SK-N-SH (cell line): ENCODE measurements at places on chromosomes 1 and 21.

DNA sequence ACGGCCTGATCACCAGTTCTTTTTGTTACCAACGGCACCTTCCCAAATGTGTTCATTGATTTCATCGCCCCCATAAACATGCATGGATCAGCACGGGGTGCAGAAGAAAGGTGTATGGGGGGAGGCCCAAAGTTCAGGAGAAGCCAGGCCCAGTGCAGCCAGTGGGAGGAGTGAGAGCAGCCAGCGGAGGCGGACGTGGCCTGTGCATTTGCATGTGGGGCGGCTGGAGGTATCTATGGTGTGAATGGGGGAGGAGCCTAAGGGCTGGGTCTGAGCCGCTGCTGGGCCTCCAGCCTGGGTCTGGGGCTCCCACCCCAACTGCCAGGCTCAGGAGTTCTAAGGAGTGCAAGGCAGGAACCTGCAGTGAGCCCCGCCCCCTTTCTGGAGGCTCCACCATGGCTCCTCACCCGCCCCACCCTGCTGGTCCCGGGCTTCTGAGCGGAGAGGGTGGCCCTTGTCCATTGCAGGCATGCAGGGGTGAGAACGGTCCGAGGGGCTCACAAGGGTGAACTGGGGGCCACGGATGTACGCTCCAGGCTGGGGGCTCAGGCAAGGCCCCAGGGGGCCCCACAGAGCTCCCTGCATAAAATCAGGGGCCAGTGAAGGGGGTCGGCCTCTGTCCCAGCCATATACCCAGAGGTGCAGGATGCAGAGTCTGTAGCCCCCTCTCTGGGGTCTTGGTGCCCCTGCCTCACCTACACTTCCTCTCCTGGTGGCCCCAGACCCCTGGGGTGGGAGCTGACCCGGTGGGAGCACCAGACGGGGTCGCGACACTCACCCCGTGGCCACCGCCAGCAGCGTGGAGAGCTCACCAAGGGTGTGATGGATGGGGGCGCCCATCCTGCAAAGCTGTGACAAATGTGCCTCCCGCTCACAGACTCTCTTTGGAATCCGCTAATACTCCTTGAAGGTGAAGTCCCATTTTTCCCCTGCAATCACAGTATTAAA, 31.3 kb upstream of the TTC34 start:
- DNase-seq, result no peak

DNA sequence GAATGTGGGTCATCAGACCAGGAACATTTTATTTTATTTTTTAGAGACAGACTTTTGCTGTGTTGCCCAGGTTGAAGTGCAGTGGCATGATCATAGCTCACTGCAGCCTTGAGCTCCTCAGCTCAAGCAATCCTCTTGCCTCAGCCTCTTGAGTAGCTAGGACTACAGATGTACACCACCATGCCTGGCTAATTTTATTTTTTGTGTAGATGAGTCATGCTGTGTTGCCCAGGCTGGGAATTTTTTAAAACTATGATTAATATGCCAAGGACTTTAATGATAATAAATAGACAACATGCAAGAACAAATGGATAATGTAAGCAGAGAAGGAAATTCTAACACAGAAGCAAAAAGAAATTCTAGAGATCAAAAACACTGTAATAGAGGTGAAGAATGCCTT, 142.4 kb downstream of the AK5 start:
- no peak for DNase-seq

DNA sequence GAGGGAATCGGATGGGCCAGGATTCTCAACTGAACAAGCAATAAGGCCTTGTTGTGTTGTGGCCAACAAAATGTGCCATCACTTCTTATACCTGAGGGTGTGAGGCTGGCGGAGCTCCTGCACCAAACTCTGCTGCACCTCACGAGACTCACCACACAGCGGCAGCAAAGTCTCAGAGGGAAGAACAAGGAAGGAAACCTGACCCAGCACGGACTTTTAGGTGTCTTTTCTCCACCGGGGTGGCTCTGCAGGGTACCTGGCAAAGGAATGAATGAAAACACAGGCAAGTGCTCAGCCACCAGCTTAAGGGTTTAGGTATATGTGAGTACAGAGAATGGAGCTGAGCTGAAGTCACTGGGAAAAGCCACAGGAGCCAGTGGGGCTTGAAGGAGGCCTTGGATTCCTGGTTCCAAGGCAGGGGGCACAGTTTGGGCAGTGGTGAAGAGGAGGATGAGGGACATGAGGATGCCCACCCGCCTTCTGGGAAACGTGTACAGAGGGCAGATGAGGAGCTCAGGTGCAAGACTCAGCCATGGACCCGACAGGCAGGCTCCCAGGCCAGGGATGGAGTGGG, 31.1 kb upstream of the HSD3B1 start:
- DNase-seq, result peak; percentile 29

DNA sequence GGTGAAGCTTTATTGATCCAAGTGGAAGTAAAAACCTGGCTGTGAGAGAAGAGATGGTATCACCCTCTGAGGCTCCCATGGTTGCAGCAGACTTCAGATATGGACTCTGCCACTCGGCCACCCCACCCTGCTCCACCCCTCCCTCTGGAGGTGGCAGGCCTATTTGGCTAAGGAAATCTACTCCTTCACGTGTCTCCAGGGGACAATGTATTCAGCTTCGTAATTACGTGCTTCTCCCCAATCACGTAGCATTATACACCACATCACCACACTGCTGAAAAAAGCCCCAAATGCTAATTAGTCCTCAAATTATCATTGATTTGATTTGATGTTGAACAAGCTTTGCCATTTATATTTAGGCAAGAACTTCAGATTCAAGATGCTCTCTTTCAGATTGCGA, 220.7 kb downstream of the OMA1 start:
- DNase-seq, result no peak

- no peak for DNase-seq
These were observed 43.9 kb upstream of the TACSTD2 start for GRCh38 chr1:58620926-58621325.

DNA sequence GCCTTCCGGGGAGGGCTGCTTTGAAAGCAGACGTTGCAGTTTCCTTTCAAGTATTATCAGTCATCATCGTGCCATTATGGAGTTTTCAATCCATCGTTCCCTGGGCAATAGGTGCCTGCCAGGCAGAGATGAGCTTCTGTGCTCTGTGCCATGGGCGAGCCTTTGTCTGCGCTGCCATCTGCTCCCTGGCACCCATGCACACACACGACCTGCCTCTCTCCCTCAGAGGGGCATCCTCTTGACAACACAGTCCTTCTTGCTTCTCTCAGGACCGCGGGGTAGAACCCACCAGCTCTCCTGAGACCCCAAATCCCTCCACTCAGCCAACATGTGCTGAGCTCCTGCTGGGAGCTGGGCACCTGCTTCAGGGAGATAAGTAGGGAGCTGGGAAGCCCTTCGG, 149.3 kb downstream of the HMGB4 start:
- no peak for DNase-seq

DNA sequence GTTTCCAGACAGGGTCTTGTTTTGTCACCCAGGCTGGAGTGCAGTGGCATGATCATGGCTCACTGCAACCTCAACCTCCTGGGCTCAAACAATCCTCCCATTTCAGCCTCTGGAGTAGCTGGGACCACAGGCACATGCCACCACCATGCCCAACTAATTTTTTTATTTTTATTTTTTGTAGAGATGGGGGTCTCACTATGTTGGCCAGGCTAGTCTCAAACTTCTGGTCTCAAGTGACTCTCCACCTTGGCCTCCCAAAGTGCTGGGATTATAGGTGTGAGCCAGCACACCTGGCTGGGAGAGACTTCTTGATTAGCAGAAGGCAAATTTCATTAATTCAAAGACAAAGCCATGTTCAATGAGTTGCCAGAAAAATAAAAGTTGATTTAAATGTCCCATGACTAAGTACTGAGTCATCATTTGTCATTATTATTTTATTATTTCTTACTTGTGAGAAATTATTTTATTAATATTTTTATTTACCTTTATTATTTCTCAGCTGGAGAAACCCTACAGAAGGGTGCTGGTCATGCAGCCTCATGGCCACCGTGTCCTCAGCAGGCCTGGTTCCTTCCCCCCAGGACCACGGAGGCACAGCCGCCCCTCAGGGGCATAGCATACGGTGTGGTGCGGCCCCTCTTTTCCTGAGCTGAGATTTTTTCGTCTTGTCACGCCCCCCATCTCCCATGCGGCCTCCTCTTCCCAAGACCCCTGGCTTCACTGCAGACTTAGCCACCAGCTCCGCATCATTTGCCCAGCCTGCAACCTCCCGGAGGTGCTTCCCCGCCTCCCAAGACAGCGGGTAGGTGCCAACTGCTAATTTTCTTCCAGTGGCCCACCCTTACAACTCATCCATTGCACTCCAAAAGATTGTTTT, 55.3 kb upstream of the SIM2 start:
- no peak for DNase-seq

GRCh38 chr21:14520535-14520934, 25.6 kb downstream of the SAMSN1 start:
- DNase-seq, result no peak

GRCh38 chr1:220882061-220882891, 3.0 kb downstream of the HLX start:
- DNase-seq, result peak; percentile 13
